ENCODE measurements at places on chromosomes 3 and 15.

GRCh38 chr3:110881069-110881468 lies 190.5 kb upstream of the NECTIN3 start:
- no peak for DNase-seq

GRCh38 chr3:108494906-108495531 lies 15.4 kb downstream of the MYH15 start:
- no peak for DNase-seq

- no peak for DNase-seq
These were observed 458 bp downstream of the MCF2L2 start for GRCh38 chr3:183427876-183428446.

DNA sequence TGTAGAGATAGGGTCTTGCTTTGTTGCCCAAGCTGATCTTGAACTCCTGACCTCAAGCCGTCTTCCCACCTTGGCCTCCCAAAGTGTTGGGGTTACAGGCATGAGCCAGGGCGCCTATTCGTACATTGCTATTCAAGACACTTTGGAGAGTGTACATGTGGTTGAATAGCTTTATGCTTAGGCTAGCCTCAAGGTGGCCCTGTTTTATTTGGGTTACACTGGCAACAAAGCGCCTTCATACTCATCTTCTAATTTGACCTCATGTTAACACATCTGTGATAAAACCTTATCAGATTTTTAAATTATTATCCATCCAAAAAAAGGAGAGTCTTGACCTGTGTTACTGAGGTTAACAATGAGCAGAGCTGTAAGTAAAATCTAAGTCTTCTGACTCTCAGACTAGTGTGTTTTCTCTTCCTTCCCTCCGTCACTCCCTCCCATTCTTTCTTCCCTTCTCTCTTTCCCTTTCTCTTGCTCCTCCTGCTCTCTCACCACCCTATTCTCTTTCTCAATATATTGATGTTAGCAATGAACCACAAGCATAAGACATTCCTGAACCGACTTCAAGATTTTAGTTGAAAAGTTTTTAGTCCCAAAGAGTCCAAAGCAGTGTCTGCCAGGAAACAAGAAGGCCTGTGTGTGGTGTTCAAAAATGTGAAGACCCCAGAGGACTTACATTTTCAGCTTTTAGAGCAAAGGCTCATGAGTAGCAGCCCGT lies 603.7 kb upstream of the CFAP20DC start:
- DNase-seq: no peak

DNA sequence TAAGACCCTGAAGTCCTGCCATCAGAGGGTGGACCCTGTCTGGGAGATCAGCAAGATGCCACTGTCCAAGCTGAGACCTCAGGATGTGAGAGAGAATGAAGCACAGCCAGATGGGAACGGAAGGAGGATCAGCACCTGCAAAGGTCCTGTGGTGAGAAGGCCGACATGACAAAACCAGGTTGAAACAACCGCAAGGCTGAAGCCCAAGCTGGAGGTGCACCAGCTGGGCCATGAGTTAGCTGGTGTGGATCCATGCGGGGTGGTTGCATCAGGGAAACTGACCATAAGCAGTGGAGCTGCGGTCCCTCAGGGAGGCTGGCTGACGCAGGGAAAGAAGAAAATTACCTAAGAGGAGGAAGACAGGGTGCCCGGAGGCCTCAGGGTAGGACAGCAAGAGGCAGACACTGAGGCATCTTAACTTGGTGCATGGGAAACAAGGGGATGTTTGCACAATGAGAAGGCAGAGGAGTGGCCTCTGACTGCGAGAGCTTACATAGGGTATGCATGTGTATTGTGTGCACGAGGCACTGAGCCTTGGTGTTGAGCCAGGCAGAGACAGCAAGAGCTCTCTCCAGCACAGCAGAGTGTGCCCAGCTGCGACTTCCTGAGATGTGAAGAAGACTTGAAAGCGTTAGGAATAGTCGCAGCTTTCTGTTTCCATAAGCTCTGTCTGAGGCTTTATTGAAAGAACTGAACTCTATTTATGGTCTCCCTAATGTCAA lies 497.7 kb downstream of the OCA2 start:
- no peak for DNase-seq

DNA sequence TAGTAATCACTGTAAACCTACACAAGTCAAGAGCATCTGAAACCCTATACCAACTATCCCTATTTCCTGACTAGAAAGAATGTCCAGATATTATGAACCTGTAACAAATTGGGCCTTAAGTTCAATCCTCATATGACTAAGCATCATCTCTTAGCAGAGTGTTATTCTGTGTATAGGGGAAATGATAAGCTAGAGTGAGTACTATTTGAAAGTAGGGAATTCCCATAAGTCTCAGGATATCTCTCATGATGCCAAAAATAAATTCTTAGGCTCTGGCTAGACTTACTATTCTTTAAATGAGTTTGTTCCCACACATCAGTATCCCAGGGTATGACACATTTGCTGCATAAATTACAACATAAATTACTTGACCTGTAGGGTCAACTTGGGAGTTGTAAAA lies 15.3 kb downstream of the MRPL47 start:
- DNase-seq: no peak

DNA sequence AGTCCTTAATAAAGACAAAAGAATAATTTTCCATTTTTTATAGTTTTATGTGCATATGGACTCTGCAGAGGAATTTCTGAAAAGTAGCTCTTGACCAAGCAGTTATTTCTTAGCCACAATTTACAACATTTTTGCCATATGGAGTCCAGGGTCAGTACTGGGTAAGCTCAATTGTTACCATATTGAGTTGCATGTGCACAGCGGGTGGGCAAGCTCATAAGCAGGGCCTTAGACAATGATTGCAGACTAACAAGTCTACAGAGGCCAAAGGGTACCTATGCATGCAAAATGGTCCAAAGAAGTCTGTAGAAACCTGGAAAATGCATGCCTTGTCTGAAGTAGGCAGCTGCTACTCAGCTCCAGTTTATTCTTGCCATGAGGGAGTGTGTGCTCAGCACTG lies 19.0 kb upstream of the ARHGEF26 start:
- DNase-seq: no peak

All from stimulated activated CD4-positive, alpha-beta T cell treated with anti-CD3 and anti-CD28 coated beads, TNF-alpha, amount 100 ng/mL, for 24 hours (primary cell).